A549 treated with Mapracorat at 1 μM for 4 hours (cell line): ENCODE measurements at places on chromosomes 5 and 9. TPM values are rescaled to one million over a fixed set of nuclear protein-coding genes. Genes with fewer than 3 reads are reported as not detected.

The SLC38A9 gene
- 19.2 to 26.8 TPM (median 24.5 TPM) in 5 replicates for total RNA-seq

The PJA2 gene
- total RNA-seq = 12.9 to 18.5 TPM (median 16.5 TPM) in 5 replicates

The DOCK8 gene
- 0.24 to 0.59 TPM (median 0.36 TPM) in 5 replicates for total RNA-seq

The IFNA17 gene
- not detected in 5 replicates for total RNA-seq

The NRG2 gene
- total RNA-seq = 1.6 to 2.4 TPM (median 2.0 TPM) in 5 replicates

The GLDC gene
- 12.0 to 14.0 TPM (median 12.4 TPM) in 5 replicates for total RNA-seq

The FAM221B gene
- not detected in 5 replicates for total RNA-seq

The ISCA1 gene
- total RNA-seq = 44.8 to 47.4 TPM (median 45.5 TPM) in 5 replicates

The SLC34A1 gene
- not detected in 5 replicates for total RNA-seq

The TSPAN17 gene
- total RNA-seq = 52.3 to 70.0 TPM (median 65.0 TPM) in 5 replicates

The TSSK1B gene
- not detected in 5 replicates for total RNA-seq

The PRUNE2 gene
- total RNA-seq = 0.26 TPM in 1 of 5 replicates, not detected in the others
